ENCODE measurements at places on chromosomes 2 and 18. TPM values are rescaled to one million over a fixed set of nuclear protein-coding genes. Genes with fewer than 3 reads are reported as not detected.

Gene ZDBF2
- total RNA-seq: 10.5 TPM

Gene TUBB8B
- total RNA-seq: not detected

Gene SLC5A7
- 0.88 TPM for total RNA-seq

Gene CAPN14
- 0.25 TPM for total RNA-seq

Gene VSNL1
- 0.44 TPM for total RNA-seq

Gene MOGAT1
- not detected for total RNA-seq
